ENCODE measurements at places on chromosomes 4 and X.

- DNase-seq: peak; percentile 49
Measured at GRCh38 chr4:54961357-54961975, 163.9 kb downstream of the KDR start.

- DNase-seq: no peak
Measured at GRCh38 chr4:172963498-172964294, 204.9 kb upstream of the GALNT7 start.

DNA sequence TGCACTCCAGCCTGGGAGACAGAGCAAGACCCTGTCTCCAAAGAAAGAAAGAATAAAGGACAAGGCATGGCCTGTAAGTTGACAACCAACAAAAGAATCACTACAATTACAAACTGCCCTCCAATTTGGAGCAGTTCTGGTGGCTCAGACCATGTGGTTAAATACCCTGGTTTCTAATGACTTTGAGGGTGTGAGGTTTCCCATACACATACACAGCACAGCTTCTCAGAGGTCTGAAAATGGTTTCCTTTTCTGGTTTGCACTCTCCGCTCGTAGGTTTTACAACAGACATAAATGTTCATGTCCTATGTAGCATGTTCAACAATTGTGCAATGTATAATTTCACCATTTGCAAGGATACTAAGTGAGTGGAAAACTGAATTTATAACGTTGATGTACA, 34.2 kb upstream of the MXRA5 start:
- no peak for DNase-seq

DNA sequence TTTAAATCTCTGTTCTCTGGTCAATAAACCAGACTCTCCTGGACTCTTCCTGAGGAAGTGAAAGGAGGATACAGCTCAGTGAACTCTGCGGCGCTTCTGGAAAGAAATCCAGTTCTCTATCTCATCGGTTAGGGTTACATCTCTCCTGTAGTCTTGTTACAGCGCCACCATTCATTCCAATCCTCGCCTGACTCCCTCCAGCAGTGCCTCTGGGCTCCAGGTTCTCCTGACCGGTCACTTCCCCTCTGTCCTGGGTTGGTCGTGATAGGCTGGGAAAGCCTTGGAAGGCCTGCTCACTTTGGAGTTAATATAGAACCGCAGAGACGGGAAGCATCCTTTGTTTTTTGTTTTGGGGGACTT, 97.0 kb upstream of the STOX2 start:
- no peak for DNase-seq

DNA sequence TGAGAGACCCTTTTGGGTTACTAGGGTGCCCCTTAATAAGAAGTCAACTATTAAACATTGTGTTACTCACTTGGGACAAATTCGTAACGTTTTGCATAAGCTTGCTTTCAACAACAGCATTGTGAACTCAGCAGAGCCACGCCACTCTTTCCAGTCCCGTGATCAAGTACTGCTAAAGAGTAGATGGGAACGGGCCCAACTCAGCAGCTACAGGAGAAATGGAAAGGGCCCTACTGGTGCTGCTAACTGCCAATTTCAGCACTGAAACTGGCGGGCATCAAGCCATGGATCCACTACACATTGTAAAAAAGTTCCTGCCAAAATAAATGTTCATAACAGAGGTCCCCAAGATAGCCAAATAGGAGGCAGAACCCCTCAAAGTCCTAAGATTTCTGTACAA, 19.0 kb upstream of the DHX15 start:
- no peak for DNase-seq

- DNase-seq: no peak
Measured at GRCh38 chr4:78611215-78611558, 59.6 kb downstream of the ANXA3 start.
